ENCODE measurements at places on chromosomes 7 and 10. TPM values are rescaled to one million over a fixed set of nuclear protein-coding genes. Genes with fewer than 3 reads are reported as not detected.

- no peak for DNase-seq
These were observed 55.1 kb downstream of the ANKMY2 start for GRCh38 chr7:16590424-16590823.

- DNase-seq, result peak; percentile 56
These were observed 367.7 kb upstream of the SEMA3D start for GRCh38 chr7:85554236-85555178.

DNA sequence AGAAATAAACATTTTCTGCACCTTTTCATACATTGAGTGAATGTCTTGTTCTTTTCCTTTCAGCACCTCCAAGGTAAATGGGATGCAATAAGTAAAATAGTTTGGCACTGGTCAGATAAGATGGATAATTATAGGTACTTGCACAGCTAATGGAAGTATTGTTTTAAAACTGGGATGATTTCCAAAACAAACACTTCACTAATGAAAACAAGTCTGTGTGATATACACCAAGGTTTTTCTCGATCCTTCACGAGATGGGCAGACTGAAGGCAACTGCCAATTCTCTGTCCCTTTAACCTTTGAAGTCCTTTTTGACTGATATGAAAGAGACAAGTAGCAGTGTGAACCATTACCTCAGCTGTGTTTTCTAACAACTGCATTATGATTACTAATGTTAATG is 423.8 kb downstream of the GFRA1 start:
- no peak for DNase-seq

DNA sequence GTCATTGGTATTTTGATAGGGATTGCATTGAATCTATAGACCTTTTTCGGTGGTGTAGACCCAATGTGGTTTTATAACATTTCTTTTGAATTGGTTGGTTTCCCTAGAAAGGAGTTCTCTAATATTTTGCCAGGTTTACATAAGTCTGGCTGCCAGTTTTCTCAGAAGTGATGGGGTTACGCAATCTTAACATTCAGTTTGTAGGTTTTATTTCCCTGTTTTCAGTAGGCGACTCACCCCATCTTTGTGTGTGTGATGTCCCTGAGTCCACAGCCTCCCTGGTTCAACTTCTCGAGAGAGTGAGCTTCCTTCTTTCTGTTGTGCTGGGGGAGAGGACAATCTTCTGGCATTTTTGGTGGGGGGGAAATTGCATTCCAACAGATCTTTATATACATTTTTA is 9.6 kb upstream of the KIF5B start:
- no peak for DNase-seq

DNA sequence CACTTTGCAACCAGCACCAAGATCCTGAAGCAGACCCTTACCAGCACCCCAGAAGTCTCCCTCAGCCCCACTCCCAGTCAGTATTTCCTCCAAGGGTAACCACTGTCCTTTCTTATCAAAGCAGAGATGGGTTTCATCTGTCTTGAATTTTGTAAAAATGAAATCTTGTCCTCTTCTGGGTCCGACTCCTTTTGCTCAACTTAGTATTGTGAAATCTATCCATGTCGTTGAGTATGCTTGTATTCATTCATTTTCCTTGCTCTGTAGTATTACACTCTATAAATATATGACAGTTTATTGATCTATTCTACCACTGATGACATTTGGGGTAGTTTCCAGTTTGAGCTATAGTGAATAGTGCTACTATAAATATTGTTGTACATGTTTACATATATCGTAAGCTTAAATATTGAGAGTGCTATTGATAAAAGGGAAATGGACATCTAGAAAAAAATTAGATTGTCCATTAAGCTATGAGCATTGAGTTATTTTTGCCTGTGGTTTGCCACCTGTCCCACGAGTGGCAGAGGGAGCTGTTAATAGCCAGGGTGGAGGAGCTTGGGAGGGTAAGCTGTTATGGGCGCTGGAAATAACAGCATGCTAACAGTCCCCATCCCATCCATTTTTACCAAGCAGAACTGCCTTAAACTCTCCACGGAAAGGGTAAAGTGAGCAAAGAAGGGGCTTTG is 36.5 kb downstream of the AIFM2 start:
- no peak for DNase-seq

DNA sequence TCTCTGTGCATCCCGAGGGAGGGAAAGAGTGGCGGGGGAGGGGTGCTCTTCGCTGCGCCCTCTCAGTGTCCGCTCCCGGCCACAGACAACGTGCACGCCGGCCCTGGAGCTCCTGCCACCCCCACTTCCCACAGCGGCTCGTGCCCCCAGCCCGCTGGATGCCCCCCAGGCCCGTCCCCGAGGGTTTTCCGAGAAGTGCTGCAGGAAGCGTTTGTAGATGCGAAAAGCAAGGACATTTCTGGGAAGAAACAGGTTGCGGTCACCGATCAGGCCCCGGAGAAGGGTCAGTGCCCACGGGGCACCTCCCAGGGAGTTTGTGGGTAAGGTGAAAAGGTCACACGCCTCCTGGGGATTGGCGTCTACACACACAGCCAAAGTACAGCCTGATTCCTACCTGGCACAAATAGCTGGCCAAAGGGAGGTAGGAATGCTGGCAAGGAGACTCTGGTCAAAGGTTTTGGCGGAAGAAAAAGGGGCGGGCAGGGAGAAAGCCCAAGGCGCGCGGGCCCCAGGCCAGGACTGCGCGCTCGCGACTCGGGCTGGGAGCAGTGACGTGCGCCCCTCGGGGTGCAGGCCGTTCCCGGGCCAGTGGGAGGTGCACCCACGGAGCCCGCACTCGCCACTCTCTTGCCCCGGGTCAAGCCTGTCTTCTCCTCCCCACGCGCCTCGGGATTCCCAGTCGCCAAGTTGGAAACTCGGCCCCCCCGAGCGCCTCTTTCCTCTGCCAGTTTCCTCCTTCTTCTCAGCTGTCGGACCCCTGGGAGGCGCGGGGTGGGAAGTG is 1.5 kb upstream of the NRP1 start:
- no peak for DNase-seq

GRCh38 chr7:35848725-35849124 is 47.9 kb downstream of the SEPTIN7 start:
- no peak for DNase-seq

WNT8B gene
- 0.85 TPM for polyA plus RNA-seq

DNA sequence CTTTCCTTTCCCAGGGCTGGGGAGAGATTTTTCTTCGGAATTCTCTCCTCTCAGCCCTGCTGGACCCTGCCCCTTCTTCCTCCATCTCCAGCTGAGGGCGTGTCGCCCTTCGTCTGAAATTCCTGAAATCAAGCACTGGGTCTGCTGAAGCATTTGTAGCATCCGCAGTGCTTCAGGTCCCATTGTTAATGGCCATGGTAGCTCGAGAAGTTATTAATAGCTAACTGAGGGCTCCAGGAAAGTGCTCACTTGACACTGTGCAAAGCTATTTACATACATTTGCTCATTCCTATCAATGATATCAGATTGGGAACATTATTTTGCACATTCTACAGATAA is 515 bp downstream of the FAM149B1 start:
- no peak for DNase-seq

OR2A42 gene
- 1.8 TPM for polyA plus RNA-seq

PHKG1 gene
- 2.9 TPM for polyA plus RNA-seq

- DNase-seq, result no peak
These were observed 663.6 kb downstream of the PARD3 start for GRCh38 chr10:34151481-34151880.

GRCh38 chr7:51312951-51313737 is 3.5 kb downstream of the COBL start:
- no peak for DNase-seq

DNA sequence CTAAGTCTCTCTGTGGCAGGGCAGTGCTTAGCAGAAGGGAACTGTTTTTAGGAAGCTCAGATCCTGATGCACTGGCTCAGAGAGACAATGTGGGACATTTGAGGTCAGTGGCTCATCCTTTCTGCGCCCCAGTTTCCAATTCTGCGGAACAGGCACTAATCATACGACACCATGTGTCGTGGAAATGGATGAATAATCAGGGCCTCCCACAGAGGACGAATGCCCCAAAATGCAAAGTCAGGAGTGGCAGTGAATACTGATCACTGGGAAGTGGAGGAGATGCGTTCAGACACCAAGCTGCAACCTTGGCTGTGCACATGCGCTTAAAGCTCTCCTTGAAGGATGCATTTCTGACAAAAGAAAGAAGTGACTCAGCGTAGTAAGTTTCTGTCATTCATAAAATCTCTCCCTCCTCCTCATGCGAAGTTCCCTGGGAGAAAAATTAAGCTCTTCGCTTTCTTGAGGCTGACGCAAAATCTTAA is 21.9 kb upstream of the ECHDC3 start:
- DNase-seq, result no peak

DNA sequence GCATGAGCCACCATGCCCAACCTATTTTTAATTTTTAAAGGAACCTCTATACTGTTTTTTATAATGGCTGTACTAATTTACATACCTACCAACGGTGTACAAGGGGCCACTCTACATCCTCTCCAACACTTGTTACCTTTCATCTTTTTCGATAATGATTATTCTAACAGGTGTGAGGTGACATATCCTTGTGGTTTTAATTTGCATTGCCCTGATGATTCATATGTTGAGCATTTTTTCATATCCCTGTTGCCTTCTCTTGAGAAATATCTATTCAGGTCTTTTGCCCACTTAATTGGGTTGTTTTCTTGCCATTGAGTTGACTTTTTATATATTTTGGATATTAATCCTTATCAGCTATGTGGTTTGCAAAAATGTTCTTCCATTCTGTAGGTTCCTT is 167.0 kb downstream of the CTTNBP2 start:
- DNase-seq, result no peak

DNA sequence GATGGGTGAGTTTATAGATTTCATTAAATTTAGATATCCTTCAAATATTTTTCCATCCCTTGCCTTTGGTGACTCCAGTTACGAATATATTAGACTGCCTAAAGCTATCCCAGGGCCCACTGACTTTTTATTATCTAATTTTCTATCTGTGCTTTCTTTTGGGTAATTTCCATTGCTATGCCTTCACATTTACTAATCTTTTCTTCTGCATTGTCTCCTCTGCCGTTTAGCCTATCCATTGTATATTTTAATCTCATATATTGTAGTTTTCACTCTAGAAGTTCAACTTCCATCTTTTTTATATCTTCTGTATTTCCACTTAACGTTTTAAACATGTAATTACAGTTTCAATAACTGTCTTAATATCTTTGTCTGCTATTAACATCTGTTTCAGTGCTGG is 78.6 kb upstream of the HDAC9 start:
- DNase-seq, result no peak

GRCh38 chr10:124943301-124944092 is 1.6 kb downstream of the ZRANB1 start:
- DNase-seq, result no peak
